ENCODE measurements at places on chromosomes 2 and 18. TPM values are rescaled to one million over a fixed set of nuclear protein-coding genes. Genes with fewer than 3 reads are reported as not detected.

DNA sequence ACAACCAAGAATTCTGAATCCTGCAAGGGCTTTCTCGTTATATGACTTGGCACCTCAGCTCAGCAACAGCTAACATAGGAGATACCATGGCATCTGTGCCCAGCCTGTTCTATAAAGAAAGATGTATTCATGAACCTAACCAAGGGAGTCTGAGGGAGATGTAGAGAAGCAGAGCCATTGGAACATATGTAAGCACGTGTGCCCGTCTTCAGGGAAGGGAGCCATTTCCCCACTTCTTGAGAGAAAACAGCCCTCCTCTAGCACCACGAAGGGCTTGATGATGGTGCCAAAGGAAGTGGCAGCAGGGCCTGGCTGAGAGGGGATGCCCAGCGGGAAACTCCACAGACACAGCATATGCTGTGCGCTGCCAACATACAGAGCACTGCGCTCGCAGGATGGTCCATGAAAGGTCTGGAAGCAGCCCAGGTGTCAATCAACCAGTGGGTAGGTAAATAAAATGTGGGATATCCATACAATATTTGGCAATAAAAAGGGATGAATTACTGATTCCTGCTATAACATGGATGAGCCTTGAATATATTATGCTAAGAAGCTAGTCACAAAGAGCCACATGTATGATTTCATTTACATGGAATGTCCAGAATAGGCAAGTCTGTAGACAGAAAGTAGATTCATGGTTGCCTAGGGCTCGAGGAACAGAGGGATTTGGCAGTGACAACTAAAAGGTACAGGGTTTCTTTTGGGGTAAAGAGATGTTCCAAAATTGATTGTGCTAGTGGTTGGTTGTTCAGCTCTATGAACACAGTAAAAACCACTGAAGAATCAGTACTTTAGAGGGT lies 16.1 kb downstream of the TMEM247 start:
- peaks cover 25% of the 10 kb centered on the region for H3K4me1 ChIP-seq
- H3K4me3 ChIP-seq = no peak overlapping the region
- H3K27me3 ChIP-seq = peaks cover 23% of the 10 kb centered on the region
- no peak for DNase-seq
- no peaks in the 10 kb centered on the region for H3K36me3 ChIP-seq

GRCh38 chr2:62456721-62457539 lies 49.1 kb downstream of the TMEM17 start:
- no peaks in the 10 kb centered on the region for H3K36me3 ChIP-seq
- no peak overlapping the region for H3K27ac ChIP-seq
- H3K4me3 ChIP-seq = peak overlapping the region; percentile 33

The ADGRF3 gene
- total RNA-seq = 0.11 TPM

The NPHP1 gene
- total RNA-seq = 6.2 TPM

The MARCHF4 gene
- not detected for total RNA-seq

DNA sequence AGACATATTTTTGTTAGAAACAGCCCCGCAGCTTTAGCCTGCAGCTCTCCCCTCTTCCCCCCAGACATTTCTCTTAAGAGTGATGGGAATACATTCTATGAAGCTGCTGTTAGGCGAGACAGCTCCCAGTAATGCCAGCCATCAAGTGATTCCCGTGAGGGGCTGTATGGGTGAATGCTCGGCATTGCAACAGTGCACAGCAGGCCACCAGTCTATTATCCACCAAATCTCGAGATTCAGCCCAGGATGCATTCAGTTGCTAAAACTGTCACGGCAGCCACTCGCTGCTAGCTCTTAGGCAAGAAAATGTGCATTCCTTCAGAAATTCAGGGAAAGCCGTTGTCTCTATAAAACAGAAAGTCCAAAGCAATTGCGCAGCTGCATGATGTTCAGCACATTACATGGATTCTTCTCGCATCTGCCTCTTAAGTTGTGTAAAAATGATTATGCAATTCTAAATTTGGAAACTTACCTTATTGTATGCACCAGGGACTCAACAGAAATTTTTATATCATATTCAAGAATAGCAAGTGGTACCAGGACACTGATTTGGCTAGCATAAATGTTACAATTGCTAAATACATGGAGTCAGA lies 211.3 kb upstream of the ARL4C start:
- no peaks in the 10 kb centered on the region for H3K36me3 ChIP-seq
- no peak for DNase-seq
- no peak overlapping the region for H3K4me3 ChIP-seq
- H3K27ac ChIP-seq = no peak overlapping the region
- no peaks in the 10 kb centered on the region for H3K4me1 ChIP-seq

GRCh38 chr2:170525566-170525900 lies 189.6 kb upstream of the SP5 start:
- no peak overlapping the region for H3K4me3 ChIP-seq
- peak; percentile 95 for DNase-seq
- no peak overlapping the region for H3K27ac ChIP-seq
- no peaks in the 10 kb centered on the region for H3K27me3 ChIP-seq

The CXXC1 gene
- 89.1 TPM for total RNA-seq

The CCDC148 gene
- 0.78 TPM for total RNA-seq

The TSHZ1 gene
- total RNA-seq = 10.6 TPM

The LRRC30 gene
- total RNA-seq = not detected

The QPCT gene
- total RNA-seq = 0.33 TPM

The KHK gene
- 9.0 TPM for total RNA-seq

GRCh38 chr2:224938651-224939182 lies 103.6 kb downstream of the DOCK10 start:
- H3K4me1 ChIP-seq = peaks cover 6% of the 10 kb centered on the region
- no peak overlapping the region for H3K4me3 ChIP-seq
- H3K36me3 ChIP-seq = no peaks in the 10 kb centered on the region
- DNase-seq = peak; percentile 61

DNA sequence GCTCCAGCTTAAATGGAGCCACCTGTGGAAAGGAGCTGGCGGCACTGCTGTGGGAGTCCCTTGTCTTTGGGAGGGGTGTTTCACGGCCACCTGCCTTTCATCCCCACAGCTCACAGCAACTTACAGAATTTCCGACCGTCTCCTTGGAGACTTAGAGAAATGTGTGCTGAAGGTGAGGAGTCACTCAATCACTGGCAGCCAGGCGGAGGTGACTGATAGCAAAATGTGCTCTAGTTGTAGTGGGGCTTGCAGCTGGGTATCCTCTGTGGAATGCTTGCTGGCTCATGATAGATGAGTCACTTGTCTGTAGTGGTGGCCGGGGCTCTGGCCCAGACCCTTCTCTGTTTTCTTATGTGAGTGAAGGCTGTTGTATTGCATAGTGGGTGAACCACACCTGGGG lies 110.7 kb downstream of the SH3RF3 start:
- no peaks in the 10 kb centered on the region for H3K36me3 ChIP-seq
- DNase-seq = no peak
- H3K27me3 ChIP-seq = no peaks in the 10 kb centered on the region

The ZSWIM2 gene
- total RNA-seq = not detected

DNA sequence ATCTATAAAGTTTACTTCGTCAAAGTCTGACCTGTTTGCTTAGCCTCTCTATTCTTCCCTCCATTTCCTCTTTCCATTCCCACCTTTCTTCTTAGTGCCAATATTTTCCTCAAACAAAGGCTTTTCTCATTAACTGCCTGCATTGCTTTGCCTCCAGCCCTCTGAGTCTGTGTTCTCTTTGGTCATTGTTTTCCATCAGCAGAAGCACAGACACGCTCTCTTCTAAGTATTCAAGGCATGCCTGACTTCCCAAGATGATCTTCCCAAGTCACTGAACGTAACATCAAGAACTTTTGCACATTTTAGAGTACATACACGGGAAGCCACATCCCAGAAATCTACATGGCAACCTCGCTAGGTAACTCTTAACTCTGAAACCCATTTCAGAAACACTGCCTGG lies 32.6 kb upstream of the ANXA4 start:
- no peaks in the 10 kb centered on the region for H3K4me1 ChIP-seq
- no peak overlapping the region for H3K27ac ChIP-seq
- no peaks in the 10 kb centered on the region for H3K27me3 ChIP-seq
- DNase-seq = no peak
- H3K36me3 ChIP-seq = no peaks in the 10 kb centered on the region

The AP1S3 gene
- total RNA-seq = 2.1 TPM

DNA sequence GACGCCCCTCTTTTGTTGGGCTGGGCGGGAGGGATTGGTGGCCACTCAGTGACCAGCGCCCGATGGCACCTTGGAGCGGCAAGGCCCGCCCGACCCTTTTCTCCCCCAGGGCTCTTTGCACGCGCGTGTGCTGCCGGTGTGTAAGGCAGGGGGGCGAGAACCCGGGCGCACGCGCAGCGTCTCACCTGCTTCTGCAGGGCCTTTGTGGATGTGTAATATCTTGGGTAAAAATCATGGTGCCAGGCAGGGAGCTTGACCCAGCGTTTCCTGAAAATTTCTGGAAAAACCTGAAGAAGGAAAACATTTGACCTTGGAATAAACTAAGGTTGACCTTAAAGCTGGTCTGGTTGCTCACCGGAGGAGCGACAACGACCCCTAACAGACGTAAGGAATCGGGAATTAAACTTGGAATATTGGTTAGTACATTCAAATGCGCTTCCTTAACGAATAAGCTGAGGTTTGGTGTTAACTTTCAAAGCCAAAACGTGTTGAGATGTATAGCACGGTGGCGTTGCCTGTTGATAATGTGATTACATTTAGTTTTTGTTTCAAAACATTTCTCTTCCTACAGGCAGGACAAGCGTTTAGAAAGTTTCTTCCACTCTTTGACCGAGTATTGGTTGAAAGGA lies 438 bp downstream of the HSPE1 start:
- peaks cover 18% of the 10 kb centered on the region for H3K4me1 ChIP-seq
- peak; percentile 14 for DNase-seq
- H3K4me3 ChIP-seq = peak overlapping the region; percentile 58
- peaks cover 30% of the 10 kb centered on the region for H3K36me3 ChIP-seq

The FAM237A gene
- total RNA-seq = not detected

GRCh38 chr2:221334481-221335218 lies 237.5 kb downstream of the EPHA4 start:
- no peaks in the 10 kb centered on the region for H3K4me1 ChIP-seq
- DNase-seq = no peak
- H3K36me3 ChIP-seq = no peaks in the 10 kb centered on the region
- H3K27ac ChIP-seq = no peak overlapping the region

DNA sequence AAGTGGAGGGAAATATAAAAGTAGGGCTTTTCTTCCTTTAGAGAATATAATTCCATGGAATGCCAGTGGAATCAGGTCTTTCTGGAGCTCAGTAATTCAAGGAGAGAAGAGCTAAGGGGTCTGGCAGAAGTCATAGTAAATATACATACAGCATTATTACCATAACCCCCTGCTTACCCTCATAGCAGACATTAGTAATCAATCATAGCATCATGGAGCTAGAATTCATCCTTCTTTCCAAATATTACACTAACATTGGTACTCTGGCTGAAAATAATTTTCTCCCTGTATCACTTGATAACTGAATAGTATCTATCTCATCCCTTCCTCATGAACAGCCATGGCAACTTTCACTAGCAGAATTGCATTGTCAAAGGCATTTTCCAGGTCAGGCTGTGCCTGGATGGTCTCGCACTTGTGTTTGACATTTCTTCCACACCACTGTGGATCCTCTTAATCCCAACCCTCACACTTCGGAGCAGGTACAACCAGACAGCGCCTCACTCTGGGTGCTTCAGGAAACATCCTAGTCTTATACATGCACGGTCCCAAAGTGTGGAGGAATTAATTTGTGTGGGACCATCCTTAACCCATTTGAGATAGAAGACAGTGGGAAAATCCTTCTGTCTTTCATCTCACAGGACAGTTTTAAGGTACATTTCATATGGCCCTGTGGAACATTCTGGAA lies 84.2 kb upstream of the SEC11C start:
- no peaks in the 10 kb centered on the region for H3K27me3 ChIP-seq
- DNase-seq = peak; percentile 34

The SP9 gene
- total RNA-seq = not detected

GRCh38 chr2:593356-594026 lies 83.7 kb downstream of the TMEM18 start:
- H3K27me3 ChIP-seq = peaks cover 57% of the 10 kb centered on the region
- no peak for DNase-seq
- H3K4me3 ChIP-seq = no peak overlapping the region
- no peaks in the 10 kb centered on the region for H3K4me1 ChIP-seq
- no peak overlapping the region for H3K27ac ChIP-seq
- no peaks in the 10 kb centered on the region for H3K36me3 ChIP-seq

The MAP3K19 gene
- not detected for total RNA-seq

The C2orf78 gene
- not detected for total RNA-seq

- no peaks in the 10 kb centered on the region for H3K36me3 ChIP-seq
- H3K27me3 ChIP-seq = no peaks in the 10 kb centered on the region
- H3K4me3 ChIP-seq = no peak overlapping the region
Observed at GRCh38 chr2:43707255-43708015, 31.2 kb upstream of the C1GALT1C1L start.
